HTR-8/SVneo (cell line): ENCODE measurements at places on chromosomes 5 and 9.

DNA sequence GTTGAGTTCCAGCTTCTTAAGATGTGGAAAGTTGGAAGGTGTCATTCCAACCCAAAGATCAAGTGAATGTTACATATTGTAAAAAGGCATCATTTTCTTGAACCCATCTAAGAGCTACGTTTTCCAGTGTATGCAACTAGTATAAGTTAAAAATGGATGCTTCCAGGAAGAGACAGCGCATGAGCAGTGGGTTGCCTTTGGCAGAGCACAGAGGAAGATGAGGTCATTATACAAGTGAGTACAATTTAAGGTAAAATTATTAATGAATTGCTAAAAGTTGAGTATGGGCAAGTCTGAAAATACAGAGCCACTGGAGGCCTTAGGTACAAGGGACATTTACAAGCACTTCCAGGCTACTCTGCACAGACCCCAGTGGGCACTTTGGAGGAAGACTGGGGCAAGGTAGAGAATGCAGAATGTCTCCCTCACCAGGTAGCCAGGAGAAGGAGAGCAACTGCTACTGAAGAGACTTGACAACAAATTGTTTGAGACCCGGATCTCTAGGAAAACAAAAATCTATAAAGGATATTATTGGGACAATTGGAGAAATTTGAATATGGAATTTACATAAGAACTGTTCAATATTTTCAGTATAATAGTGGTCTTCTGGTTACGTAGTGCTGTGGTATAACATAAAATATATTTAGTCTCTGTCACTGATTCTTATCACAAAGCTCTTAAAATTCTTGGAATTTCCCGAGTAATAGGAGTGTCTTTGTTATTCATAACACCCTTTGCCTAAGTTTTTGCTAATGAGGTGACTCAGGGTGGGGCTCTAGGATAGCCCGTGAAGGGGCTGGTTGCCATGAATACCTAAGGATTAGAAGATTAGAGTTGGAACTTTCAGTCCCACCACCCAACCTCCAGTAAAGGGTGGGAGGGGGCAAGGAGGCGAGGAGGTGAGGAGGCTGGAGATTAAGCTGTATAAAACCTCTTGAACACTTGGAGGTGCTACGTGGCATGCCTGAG is 129.9 kb upstream of the FER start:
- DNase-seq, result no peak

DNA sequence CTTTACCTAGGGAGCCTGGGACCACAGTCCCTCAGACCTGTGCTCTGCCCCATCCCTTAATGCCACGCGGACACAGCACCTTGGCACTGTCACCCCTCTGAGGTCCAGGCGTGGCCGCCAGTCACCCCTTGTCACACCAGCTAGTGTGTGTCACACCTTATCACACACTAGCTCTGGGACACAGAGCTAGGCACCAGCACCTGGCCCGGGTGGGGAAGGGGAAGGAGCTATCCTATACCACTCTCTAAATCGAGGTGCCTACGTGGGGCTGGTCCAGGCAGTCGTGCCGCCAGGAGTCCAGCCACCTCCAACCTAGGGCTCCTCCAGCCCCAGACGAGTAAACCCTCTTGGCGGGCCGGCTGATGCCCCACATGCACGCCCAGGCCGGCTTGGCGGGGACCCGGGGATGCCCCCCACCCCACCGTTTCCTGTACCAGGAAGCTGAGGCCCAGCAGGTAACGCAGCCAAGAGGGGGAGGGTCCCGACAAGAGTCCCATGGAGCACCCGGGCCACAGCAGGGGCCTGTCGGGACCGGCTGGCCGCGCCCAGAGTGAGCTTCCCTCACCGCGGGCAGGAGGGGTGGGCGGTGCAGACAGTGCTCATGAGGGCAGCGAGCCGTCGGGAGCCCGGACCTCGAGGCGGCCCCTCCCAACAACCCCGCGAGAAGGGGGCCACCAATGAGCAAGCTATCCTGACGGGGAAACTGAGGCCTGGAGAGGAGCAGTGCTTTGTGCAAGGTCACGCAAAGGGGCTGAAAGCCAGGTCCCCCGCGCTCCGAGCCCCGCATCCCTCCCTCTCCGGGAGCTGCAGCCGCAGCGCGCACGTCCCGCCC is 550 bp downstream of the CORO2A start:
- DNase-seq, result peak; percentile 22

DNA sequence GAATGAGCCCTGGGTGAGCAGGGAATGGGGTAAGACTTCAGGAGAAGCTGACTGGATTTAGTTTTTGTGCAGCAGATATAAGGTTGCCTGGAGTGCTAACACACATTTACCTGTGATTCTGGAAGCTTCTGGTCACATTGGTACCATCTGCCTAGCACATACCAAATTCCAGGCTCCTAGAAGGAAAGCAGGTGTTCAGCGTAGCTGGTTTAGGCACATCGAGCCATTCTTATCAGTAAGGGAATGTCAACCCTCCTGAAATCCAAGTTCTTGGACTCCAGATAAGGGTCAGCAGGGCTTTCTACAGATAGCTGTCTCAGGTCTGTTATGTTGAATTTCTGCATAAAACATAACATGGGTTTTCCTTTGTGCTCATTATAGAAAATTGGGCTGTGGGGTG is 10.3 kb downstream of the TCERG1 start:
- DNase-seq, result no peak

DNA sequence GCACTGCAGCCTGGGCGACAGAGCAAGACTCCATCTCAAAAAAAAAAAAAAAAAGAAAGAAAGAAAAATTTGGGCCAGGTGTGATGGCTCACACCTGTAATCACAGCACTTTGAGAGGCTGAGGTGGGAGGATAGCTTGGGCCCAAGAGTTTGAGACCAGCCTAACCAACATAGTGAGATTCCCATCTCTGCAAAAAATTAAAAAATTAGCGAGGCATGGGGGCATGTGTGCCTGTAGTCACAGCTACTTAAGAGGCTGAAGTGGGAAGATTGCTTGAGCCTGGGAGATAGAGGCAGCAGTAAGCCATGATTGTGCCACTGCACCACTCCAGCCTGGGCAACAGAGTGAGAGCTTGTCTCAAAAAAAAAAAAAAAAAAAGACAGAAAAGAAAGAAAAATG is 2.9 kb upstream of the SIT1 start:
- DNase-seq, result no peak

DNA sequence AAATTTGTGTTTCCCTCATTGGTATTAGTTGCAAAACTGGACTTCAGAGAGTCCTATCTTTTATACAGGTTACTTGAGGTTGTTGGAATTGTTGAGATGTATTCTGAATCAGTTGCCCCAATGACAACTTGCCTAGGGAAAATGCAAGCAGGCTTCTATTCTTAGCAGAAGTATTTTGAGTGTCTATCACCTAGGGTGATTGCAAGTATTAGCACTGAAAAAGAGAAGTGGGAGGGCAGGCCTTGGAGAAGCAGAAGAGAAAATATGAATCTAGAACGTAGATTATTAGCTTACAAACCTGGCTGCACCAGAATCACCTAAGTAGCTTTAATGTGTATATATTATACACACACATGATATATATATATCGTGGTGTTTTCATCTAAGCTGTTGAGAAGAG is 43.2 kb downstream of the ADAMTS12 start:
- DNase-seq, result no peak

GRCh38 chr5:40790947-40791593 is 7.1 kb downstream of the PRKAA1 start:
- no peak for DNase-seq

DNA sequence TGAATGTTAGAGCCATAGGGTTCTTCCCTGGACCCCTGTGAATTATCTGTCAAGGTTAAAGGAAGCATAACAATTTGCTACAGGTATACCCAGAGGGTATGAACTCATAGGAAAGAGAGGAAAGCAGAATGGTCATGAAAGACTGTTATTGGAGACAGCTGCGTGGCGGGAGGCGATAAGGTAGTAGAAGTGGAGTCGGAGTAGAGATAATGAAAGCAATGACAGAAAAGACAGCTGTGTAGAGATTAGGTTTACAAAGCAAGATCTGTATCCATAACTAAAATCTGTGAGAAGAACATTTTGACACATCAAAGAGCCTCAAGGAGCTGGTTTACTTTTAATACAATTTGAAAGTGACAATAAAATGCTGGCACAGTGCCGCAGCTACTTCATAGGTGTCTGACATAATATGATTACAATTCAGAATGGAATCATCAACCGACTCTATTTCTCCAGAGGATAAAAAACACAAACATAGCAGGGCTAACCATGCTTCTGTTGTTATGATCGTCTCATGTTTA is 603.9 kb downstream of the CDH12 start:
- no peak for DNase-seq

GRCh38 chr5:19855931-19856330 is 132.1 kb downstream of the CDH18 start:
- no peak for DNase-seq

GRCh38 chr5:167412556-167412955 is 878.9 kb upstream of the WWC1 start:
- DNase-seq, result no peak

DNA sequence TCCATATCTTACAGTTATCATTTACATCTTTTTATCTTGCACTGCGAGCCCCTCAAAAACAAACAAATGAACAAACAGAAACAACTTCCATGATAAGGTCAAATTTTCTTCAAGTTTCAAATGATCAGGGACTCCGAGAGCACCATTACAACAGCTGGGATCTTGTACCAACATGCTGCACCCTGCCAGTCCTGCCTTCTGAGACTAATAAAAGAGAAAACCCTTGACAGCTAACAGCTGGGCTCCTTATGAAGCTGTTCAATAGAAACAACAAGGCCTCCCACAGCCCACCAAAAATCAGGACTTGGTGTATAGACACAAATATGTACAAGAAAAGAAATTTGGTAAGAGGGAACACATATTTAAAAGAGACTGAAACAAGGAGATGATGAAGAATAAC is 985.3 kb upstream of the DMAC1 start:
- DNase-seq, result no peak

GRCh38 chr5:105696440-105696839 is 1974.3 kb downstream of the EFNA5 start:
- DNase-seq, result no peak

- no peak for DNase-seq
Observed at GRCh38 chr5:163913548-163913947, 408.1 kb downstream of the MAT2B start.

DNA sequence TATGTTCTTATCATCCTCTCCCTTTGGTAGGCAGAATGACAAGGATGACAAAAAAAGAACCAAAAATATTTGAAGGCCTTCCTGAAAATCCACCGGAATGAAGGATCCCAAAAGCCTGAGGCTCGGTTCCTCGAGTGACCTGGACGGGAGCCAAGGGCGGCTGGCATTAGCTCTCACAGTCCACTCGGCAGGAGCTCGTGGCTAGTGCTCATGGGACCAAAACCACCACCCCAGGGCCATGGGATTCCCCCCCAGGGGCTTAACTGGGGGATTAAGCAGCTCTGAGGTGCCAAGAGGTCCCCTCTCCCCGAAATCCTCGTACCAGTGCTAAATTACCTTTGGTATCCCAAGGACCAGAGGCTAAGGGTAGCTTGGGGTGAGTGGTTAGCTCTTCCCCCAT is 586 bp upstream of the PDZD2 start:
- DNase-seq, result no peak

DNA sequence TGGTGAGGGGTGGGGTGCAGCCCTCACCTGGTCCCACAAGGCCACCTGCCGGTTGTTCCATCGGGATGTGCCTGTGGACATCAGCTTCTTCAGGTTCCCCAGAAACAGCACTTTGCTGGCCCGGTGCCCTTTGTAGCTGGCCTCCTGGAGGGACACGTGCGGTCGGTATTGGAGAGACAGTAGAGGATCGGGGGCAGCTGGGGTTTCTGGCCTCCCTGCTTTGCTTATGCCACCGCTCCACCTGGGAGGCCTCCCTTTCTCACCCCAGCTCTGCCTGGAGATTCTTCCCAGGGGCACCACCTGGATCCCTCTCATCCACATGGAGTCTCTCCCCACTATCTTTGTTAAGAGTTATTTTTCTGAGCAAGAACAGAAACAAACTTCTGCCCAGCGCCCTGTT is 13.1 kb upstream of the TRIM14 start:
- no peak for DNase-seq

DNA sequence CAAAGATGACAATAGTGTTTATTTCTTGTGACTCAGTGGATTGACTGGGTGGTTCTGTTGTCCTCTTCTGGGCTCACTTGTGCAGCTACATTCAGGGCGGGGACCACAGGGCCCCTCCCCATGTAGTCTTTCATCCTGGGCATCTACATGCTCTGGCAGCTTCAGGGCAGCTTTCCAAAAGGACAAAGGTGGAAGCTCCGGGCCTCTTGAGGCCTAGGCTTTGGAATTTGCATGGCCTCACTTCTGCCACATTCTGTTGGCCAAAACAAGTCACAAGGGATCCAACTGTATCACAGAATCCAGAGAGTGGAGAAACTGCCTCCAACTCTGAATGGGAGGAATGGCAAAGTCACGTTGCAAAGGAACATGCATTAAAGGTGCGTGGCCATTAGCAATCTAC is 64.3 kb downstream of the ARHGAP26 start:
- DNase-seq, result no peak

GRCh38 chr9:92870289-92870688 is 7.5 kb downstream of the ZNF484 start:
- DNase-seq, result no peak

DNA sequence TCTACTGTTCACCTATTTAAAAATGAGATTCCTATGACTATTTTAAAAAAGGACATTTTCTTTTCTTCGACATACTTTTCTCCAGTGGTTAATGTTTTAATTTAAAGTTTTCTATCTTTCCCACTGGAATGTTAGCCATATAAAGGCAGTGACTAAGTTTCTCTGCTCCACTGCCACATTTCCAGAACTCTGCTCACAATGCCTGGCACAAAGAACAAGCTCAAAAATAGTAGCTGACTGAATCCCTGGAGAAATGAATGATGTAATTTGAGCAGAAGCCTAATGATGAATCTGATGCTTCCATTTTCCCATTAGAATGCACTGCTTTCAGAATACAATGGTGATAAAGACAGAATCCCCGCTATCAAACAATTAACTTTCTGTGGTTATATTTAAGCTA is 817.8 kb downstream of the MTRR start:
- DNase-seq, result no peak
